Stimulated activated CD8-positive, alpha-beta memory T cell treated with anti-CD3 and anti-CD28 coated beads, Interleukin-15, amount 100 ng/mL, for 4 hours (primary cell): ENCODE measurements at places on chromosomes 16 and 17.
A peak's percentile ranks its signal among the peaks of the same experiment; 100 is the strongest.

DNA sequence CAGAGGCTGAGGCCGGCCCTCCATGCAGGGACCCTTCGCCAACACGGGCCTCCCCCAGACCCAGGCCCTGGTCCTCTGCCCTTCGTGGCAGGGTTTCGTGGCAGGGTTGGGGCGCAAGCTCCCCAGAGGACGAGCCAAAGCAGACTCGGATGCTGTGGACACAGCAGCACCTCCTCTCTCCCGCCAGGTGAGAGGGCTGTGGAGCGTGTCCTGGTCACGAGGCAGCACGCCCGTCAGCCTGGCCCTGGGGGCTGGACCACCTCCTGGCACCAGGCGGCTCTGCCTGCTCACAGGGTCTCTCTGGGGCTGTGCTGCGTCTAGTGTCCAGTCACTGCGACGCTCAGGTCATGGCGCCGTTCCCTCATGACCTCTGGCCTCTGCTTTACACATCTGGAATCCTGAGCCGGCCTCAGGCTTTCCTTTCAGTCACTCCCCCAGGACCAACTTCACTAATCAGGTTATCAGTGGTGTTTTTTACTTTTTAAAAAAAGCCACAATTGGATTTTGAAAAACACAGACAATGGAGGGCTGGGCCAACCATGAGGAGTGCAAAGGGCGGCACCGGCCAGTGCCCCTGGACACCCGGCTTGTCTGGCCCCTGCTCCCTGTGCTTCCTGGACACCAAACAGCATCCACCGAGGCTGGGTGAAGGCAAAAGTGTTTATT is 5.4 kb downstream of the NDUFAF8 start:
- DNase-seq: no peak

DNA sequence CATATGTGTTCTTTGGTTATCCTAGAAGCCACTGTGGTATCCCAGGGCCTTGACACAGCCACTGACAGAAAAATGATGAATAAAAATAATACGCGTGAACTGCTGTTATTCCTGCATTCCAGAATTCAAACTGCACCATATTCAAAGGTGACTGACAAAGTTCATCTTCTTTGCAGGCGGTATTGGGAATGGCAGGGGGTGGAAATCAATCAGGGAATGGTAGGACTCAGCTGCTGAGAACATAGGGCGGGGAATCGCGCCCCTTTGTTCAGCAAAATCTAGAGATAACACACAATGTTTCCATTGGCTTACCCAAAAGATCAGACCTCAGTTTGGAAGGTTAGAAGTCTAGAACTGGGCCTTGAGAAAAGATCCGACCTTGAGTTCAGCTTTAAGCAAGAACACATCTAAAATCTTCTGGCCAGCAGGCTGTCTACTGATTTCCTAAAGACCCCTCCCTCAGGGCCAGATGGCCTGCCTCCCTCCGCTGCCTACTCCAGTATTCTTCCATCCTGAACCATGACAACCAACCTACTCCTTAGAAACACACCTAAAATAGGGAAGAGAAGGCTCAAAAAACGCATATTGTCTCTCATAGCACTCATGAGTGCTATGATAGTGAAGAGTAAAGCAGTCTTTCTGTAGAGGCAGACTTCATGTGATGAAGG is 34.1 kb downstream of the CDK5R1 start:
- DNase-seq: no peak

DNA sequence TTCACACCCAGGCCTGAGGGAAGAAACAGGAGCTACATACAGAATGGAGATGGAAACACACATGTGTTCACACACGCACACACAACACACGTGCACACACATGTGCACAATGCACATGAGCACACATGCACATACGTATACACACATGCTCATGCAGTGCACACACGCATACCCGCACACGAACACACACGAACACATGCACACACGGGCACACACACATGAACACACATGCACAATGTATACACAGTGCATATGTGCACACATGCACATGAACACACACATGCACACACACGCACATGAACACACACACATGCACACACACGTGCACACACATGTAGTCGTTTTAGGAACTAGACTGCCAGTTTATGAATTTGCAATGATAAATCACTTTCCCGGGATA is 49.3 kb upstream of the CDR2 start:
- no peak for DNase-seq

DNA sequence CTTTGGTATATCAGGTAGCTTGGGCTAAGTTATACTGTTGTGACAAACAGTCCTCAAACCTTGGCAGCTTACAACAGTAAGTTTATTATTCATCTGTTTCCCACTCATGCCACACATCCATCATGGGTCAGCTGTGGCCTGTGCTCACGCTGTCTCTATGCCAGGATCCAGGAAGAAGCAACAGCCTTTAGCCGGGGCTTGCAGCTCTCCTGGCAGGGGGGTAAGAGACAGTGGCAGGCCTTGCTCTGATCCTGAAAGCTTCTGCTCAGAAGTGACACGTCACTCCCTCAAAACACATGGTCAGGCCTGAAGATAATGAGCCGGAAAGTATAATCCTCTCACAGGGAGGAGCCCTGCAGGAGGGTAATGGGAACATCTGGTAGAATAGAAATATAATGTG is 377.6 kb downstream of the CPPED1 start:
- DNase-seq: no peak

DNA sequence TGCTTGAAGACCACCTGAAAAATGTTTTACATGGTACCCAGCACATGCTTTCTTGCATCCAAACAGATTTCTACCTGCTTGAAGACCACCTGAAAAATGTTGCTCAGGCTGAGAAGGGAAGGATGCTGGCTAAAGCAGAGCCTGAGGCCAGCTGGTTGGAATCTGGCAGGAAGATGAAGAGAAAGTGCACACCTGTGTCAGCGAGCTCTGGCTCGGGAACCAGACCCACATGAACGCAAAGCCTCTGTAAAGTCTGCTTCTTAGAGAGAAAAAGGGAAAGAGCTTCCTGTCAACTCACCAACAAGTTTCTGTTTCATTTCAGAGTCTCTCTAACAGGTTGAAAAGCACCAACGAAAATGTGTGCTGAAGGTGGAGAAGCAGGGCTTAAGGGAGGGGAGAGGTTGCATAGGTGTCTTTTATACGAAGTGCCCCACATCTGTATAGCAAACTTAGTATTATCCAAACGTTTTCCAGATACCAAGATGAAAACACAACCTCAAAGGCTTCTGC is 226.0 kb downstream of the TOX3 start:
- no peak for DNase-seq

GRCh38 chr17:6426356-6427101 is 8.4 kb downstream of the AIPL1 start:
- no peak for DNase-seq

- peak; percentile 49 for DNase-seq
Measured at GRCh38 chr16:78770353-78771091, 671.1 kb downstream of the WWOX start.

- no peak for DNase-seq
Measured at GRCh38 chr17:10513299-10514067, 4.9 kb downstream of the MYH1 start.

DNA sequence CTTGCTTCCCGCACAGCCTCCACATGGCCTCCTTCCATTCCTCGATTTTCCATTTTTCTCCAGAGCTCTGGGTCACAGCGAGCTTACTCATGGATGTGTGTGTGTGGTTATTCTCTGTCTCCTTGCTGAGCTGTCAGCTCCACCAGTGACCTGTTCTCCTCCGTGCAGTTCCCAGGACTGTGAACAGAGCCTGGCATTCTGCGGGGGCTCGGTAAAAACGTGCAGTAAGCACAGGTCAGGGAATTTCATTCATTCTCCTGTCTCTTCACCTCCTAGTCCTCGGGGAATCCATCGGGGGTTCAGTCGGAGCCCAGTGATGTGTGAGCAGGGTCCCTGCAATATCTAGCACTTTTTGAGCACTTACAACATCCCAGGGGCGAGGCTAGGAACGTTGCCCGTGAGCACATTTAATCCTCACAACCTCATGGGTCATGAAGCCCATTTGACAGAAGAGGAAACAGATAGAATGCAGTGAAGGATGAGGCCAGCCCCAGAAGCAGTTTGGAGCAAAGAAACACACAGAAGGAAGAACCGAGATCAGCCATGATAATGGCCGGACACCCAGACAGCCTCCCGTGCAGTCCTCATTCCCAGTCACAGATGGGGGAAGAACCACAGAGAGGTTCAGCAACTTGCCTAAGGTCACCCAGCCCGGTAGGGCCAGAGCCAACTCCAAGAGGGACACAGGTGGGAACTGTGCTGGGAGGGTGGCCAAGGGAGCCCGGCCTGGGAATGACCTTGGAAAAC is 183.2 kb upstream of the GSE1 start:
- DNase-seq: no peak

GRCh38 chr16:68762996-68763756 is 26.1 kb downstream of the CDH1 start:
- DNase-seq: no peak

GRCh38 chr17:45584092-45585036 is 93.8 kb upstream of the PLEKHM1 start:
- DNase-seq: peak; percentile 42

DNA sequence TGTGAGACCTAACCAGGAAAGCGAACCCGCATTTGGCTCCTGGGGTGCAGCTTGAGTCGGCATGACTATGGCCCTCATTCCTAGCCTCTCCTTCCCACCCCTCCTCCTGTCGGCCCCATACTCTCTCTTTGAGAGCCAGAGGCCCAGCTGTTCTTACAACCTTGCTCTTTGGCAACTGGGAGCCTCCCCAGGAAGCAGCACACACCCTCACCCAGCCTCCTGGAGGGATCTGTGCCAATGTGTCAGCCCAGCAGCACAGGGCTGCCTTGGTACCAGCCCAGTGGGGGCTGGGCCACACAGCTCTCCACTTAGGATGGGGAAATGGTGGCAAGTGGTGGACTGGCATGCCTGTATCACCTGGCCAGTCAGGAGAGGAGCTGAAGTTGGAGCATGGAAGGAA is 70.3 kb upstream of the LGALS9 start:
- no peak for DNase-seq

- DNase-seq: no peak
Measured at GRCh38 chr16:3609895-3610697, 1.3 kb downstream of the SLX4 start.

DNA sequence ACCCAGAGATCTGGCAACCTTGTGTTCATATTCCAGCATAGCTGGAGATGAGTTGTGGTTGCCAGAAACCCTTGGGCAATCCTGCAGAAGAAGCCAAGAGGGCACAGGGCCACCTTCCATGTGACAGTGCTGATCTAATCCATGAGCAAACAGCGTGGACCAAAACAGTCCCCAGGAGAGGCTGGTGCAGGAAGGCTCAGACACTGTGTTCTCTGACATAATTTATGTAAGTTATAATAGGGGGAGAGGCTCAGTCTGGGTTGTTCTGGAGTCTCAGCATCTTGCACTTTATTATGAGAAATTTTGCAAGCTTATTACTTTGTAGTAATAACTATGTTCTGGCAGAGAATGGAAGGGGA is 273.9 kb downstream of the HAPSTR1 start:
- no peak for DNase-seq

DNA sequence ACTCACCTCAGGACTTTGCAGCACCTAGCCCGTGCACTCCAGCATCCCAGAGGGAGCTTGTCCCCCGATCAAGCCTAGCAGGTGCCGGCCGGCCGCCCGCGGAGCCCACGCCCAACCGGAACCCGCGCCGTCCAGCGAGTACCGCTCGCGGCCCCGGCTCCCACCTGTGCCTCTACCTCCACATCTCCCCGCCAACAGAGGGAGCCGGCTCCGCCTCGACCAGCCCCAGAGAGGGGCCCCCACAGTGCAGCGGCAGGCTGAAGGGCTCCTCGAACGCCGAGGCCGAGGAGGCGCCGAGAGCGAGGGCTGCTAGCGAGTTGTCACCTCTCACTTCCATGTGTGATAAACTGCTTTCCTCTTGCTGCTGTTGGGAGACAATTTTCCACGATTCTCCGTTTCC is 41.1 kb upstream of the DHRS7B start:
- DNase-seq: no peak

DNA sequence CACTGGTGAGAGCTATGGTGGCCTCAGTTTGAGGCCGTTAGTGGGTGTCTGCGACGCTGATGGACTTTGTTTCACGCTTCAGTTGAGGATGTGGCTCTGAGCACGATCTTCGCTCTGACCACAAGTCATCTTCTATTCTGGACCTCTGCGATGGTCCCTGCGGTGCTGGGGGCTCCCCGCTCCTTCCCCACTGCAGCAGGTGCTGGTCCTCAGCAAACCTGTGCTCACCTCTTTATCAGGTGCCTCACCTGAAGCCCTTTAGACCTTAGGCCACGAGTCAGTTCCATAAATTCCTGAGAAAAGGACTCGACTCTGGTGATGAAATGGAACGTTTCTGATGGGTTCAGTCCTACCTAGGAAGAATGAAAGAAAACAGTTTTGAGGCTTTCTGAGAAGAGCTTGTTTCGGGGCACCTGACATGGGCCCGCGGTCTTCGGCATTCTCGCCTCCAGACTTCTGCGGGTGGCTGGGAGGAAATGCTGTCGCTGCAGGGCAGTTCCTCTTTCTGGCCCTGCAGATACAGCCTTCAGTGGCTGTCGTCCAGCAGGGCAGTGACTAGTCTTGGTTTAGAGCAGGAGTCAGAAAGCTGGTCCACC is 4.7 kb downstream of the KCTD5 start:
- peak; percentile 21 for DNase-seq

DNA sequence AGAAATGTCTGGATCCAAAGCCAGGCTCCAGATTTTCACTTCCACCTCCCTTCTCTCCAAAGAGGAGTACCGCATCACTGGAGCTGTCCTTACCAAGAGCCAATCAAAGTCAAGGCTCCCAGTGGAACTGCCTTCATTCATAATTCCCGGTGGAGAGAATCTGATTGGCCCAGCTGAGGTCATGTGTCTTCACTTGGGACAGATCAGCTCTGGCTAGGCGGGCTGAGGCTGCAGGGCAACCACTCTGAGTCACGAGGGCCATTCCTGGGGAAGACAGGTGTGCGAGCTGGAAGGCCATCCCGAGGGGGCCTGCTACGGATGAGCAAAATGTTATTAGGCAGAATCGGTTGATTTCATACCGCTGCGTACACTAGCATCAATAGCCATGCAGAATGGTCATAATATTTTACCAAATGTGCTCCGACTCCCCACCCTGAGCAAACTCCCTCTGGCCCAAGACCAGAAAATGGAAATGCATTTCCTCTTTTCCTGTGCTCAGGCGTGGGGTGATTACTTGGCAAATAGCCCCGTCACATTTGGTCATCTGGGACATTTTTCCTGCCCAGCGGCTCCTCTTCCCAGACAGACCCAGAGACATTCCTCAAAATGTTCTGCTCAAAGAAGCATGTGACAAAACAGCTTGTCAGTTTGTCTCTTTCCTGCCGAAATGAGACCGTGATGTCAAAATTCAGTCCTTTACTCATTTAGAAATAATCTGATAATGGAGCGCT is 111.1 kb downstream of the AIPL1 start:
- DNase-seq: no peak

GRCh38 chr16:9683677-9684076 is 498.6 kb downstream of the GRIN2A start:
- no peak for DNase-seq

- no peak for DNase-seq
Measured at GRCh38 chr17:75317671-75318070, 28.4 kb upstream of the SLC25A19 start.
